GM19239 (cell line): ENCODE measurements at places on chromosomes 2 and 18.

GRCh38 chr2:310994-311393 lies 23.1 kb upstream of the ALKAL2 start:
- DNase-seq = no peak

DNA sequence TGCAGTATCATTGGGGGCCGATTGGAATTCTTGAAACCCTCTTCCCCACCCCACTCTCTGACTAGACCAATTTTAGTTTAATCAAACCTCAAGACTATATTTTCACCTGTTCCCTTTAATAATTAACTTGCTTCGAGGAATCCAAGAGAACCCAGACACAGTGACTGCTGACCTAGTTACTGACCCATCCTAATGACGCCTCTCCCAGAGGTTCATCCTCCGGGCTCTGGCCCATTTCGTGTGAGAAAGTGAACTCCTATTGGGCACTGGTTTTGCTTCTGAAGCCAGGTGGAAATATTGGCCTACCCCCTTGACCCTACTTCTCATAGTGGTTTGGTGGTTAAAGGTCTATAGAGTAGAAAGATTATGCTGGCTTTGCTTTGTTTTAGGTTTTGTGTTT lies 39.9 kb downstream of the RPL37A start:
- no peak for DNase-seq

DNA sequence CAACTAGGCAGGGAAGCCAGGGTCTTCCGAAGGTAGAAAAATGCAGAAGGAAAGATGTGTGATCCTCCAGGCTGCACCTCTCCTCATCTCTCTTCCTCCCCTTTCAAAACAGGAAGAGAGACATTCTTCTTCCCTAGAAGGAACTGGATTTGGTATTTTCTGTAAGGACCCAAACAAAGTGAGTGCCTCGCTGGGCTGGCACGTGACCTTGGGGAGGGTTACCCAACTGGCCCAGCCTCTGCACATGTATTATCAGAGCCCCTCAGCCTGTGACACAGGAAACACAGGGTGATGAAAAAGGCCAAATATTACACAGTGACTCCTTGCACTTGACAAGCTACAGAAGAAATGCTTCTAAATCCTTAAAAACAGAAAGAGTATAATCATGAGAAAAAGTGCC lies 2.3 kb downstream of the HJURP start:
- no peak for DNase-seq

GRCh38 chr2:98460573-98461497 lies 16.2 kb downstream of the INPP4A start:
- DNase-seq = no peak

DNA sequence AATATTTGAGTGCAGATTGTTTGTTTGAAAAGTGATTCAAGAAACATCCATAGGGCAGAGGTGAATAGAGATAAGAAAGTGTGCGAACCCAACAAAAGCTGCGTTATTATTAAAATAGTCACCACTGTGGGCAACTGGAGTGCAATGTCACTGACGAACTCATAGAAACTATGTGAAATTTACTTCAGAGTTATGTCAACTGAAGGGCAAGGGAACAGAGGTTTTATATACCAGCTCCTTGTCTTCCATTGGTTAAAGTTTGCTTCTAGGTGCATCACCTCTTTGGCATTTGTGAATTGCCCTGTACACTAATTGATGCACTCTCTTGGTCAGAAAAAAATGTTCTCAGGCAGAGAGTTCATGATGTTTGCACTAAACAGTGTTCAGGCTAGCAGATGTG lies 110.5 kb upstream of the NYAP2 start:
- no peak for DNase-seq

GRCh38 chr2:11856095-11856494 lies 109.7 kb downstream of the LPIN1 start:
- no peak for DNase-seq
